GM12864 (cell line): ENCODE measurements at places on chromosomes 12 and 14.

DNA sequence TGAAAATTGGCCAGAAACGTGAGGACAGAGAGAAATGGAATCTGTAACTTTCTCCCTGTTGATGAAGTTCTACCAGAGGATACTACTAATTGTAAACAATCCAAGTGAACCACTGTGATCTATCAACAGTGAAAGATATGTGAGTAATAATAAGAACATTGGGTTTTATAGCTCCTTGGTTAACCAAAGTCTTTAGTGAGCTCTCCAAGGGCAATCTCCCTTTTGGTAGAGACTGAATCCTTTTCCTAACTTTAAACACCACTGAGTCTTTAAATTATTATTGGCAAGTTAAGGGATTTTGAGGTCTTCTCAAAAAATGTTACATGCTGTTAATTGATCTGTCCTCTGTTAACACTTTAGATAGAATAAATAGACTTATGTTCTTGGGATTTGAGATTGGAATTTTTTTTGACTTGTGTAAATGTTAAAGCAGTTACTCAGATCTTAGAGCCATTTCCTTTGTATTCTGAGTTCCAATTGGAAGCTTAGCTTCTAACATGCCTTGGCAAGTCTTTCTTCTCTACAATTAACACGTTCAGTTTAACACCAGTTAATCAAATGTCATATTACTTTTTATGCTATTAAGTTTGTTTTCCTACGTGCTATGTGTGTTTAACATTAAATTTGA, 338.2 kb upstream of the DDHD1 start:
- DNase-seq: no peak

GRCh38 chr14:21168055-21168454, 12.2 kb upstream of the OR5AU1 start:
- DNase-seq: no peak

DNA sequence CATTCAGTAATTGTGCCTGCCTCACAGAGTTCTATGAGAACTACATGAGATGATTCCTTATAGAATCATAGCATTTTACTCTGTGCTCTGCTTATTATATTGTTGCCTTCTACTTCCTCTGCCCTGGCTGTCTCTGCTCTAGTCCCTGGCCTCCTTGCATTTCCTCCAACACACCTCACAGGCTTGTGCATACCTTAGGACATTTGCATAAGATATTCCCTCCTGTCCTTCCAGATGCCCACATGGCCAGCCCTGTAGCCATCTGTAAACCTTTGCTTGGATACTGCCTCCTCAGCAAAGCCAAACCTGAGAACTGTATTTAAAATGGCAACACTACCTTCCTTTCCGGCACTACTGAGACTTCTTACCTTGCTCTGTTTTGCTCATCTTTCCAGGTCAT, 453.6 kb downstream of the NELL2 start:
- no peak for DNase-seq

GRCh38 chr12:95571369-95571768, 20.1 kb upstream of the USP44 start:
- no peak for DNase-seq

DNA sequence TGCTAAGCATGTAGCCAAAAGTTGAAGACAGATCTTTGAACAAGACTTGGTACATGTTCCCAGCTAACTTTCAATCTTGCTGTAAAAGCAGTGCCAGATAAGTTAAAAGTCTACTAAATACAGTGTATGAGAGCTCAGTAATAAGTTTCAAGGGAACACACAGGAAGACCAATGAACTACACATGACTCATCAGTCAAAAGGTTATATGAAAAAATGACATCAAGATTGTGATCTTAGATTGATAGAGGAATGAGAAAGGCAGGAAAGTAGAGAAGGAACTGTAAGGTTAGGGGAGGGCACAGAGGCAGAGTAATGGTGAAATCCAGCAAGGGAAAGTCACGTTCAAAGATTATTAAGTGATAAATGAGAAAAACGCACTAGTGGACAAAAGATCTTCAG, 249.9 kb upstream of the FLRT2 start:
- no peak for DNase-seq

DNA sequence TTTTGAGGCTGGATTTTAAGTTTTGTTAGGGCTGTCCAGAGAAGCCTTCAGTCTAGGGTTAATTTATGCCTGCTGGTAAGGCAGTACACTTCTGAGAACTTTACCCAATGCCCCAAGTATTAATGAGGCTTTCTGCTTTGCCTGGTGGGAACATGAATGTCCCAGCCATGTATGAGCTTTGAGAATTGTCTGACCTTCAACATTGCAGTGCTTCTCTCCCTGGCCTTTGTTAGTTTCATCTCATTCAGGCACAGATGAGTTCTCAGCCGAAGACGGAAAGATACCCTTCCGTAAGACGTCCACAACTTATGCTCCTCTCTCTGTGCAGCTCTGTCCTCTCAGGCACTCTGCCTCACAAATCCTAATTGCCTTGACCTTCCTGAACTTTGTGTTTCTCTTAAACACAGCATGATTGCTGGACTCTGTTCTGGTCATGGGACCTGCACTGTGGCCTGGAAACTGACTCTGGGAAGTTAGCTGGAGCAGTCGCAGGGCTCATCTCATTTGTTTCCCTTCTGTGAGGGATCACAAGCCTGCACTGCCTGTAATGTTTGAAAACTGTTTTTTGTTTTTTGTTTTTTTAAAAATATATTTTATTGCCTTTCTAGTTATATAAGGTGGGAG, 15.7 kb downstream of the CHPT1 start:
- no peak for DNase-seq
